Fibroblast of the aortic adventitia (primary cell): ENCODE measurements at places on chromosomes 2 and 18.
A peak's percentile ranks its signal among the peaks of the same experiment; 100 is the strongest.

DNA sequence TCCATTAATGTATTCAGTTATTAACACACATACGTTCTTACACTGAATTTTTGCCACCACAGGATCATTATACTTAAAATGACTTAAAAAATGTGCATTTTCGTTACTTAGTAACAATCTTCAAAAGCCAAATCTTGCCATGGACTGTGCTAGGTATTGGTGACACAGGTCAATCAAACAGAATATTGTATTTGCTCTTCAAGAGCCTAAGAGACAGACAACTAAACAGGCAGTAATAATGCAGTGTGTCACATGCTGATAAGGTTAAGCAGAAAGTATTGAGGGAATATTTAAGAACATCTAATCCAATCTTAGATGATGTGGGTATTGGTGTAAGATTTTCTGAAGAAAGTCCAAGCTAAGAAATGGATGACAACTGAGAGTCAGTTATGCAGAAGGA is 56.9 kb downstream of the FBXO11 start:
- no peak for DNase-seq

DNA sequence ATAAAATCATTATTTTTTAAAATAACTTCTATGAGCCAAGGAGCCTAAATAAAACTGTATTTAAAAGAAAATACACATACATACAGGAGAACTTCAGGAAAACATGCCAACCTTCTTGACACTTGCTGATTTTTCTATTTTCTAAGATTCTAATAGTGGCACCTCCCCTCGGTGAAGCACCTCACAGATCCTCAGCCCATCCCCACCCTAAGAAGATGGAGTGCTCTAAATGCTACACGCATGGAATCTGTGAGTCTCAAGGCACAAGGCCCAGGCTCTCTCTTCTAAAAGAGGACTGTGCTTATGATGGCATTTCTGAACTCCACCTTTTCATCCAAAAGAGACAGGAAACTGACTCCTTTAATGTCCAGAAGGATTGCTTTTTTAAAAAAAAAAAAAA is 56.3 kb downstream of the RTTN start:
- DNase-seq: no peak

- DNase-seq: no peak
Observed at GRCh38 chr2:191320881-191321280, 75.7 kb downstream of the MYO1B start.

- DNase-seq: peak; percentile 16
Observed at GRCh38 chr2:204177977-204178522, 241.5 kb downstream of the ICOS start.

DNA sequence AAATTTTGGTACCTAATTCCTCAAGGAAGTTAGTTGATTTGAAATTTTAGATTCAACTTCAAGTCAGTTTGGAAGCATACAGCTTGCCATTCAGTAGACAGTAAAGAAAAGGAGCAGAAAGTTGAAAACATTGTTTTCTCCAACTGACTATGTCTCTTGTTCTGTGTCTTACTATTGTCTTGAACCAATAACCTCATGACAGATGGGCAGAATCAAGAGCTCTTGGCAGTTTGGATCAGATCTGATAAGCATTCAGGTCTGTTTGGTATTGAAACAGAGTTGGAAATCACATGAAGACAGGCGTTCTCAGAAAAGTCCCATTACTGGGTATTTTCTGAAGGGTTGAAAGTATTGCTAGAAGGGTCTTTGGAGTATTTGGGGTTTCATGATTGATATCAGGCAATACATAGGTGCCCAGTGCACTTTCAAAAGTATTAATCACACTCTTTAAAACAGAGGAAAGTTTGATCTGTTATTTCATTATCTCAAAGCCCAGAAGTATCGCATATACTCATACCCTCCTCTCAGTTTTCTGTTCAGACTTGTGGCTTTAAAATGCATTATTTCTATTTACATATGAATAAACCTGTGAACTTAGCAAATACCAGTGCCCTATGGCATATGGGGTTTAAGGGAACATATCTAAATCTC is 428.4 kb upstream of the ZEB2 start:
- DNase-seq: no peak

- DNase-seq: no peak
Observed at GRCh38 chr2:229199267-229199666, 71.8 kb downstream of the PID1 start.

GRCh38 chr18:61459896-61460648 is 126.8 kb downstream of the CDH20 start:
- DNase-seq: no peak

- no peak for DNase-seq
Observed at GRCh38 chr2:46872902-46873603, 42.6 kb downstream of the MCFD2 start.

GRCh38 chr2:71534201-71534600 is 80.8 kb downstream of the DYSF start:
- no peak for DNase-seq

- no peak for DNase-seq
Observed at GRCh38 chr2:10914272-10914693, 2.5 kb downstream of the KCNF1 start.

- DNase-seq: no peak
Observed at GRCh38 chr18:46429649-46430224, 227.3 kb downstream of the LOXHD1 start.

- peak; percentile 24 for DNase-seq
Observed at GRCh38 chr18:39604836-39605235, 2039.2 kb upstream of the CELF4 start.

DNA sequence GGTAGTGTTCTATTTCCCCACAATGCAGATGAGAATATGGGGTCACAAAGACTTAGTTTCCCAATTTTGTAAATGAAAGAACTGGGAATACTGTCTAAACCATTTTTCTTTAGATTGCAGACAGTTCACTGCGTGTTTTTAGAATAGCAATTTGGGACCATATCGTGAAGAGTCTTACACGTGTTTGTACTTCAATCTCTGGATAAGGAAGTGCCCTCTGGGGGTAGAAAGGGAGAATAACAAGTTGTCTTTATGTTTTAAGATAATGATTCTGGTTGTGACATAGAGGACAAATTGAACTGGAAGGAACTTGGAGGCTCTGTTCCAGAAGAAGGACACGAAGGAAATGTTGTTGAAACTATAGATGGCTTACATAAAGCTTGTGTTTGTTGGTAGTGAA is 457.7 kb downstream of the CBLN2 start:
- DNase-seq: peak; percentile 14

DNA sequence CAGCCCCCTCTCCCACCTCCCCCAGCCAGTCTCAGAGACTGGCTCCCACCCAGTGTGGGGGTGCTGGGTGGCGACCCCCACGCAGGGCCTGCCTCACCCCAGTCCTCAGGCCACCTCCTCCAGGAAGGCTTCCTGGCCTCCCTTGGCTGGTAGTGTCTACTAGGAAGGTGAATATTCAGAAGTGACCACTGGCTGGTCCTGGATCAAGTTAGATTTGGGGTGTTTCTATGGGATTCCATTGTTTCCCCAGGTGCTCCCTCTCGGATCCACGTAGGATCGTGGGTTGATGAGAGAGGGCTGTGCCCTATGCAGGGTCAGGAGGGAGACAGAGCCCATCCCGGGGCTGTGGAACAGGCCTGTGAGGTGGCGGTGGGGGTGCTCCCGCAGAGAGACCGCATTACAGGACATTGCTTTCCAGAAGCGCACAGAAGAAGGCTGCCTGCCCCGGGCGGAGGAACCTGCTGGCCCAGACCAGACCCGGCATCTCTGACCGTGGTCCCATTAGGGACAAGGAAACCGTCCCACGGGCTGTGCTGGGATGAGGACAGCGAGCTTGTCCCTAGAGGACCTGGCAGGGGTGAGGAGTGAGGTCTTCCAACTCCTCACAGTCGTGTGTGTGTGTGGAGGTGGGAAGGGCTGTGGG is 3.3 kb downstream of the PDCD1 start:
- no peak for DNase-seq

GRCh38 chr2:17733599-17733998 is 20.0 kb downstream of the SMC6 start:
- DNase-seq: no peak

GRCh38 chr2:105872142-105872728 is 127.5 kb downstream of the NCK2 start:
- no peak for DNase-seq

- DNase-seq: no peak
Observed at GRCh38 chr2:25201794-25202193, 33.4 kb upstream of the POMC start.

DNA sequence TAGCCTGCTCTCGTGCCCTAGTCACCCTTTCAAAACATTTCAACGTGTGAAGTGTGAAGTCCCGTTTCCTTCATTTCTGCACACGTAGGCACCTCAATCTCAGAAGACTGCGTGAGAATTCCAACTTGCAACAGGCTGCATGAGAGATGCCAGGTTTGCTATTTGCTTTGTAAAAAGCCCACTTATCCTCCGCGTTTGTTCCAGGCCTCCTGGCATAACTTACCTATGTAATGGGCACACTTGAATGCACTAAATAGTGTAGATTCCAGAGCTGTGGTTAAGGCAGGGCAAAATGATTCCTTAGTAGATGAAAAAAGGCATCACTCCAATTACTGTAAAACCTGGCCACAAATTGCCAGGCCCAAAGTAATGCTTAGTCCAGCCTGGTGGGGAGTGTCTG is 179.6 kb downstream of the INO80D start:
- no peak for DNase-seq
